ENCODE measurements at places on chromosomes 16 and 17.
A peak's percentile ranks its signal among the peaks of the same experiment; 100 is the strongest.

GRCh38 chr16:4788489-4788889, 344 bp upstream of the SEPTIN12 start:
- DNase-seq: no peak

DNA sequence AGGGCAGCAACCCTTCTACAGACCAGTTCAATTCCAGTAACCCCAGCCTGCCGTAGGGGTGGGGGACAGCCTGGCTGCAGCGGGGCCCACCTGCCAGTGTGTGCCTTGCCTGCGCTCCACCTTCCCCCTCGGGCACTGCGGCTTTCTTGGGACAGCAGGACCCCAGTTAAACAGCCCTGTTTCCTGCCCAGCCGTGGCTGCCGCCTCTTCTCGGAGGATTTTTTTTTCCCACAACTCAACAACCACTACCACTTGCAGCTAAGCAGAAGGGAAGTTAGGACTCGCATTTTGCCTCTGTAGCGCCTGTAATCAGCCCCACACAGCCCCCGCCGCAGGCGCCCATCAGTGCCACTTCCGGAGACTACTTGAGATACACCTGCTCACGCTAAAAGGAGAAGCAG, 76.1 kb downstream of the RAI1 start:
- DNase-seq: no peak

DNA sequence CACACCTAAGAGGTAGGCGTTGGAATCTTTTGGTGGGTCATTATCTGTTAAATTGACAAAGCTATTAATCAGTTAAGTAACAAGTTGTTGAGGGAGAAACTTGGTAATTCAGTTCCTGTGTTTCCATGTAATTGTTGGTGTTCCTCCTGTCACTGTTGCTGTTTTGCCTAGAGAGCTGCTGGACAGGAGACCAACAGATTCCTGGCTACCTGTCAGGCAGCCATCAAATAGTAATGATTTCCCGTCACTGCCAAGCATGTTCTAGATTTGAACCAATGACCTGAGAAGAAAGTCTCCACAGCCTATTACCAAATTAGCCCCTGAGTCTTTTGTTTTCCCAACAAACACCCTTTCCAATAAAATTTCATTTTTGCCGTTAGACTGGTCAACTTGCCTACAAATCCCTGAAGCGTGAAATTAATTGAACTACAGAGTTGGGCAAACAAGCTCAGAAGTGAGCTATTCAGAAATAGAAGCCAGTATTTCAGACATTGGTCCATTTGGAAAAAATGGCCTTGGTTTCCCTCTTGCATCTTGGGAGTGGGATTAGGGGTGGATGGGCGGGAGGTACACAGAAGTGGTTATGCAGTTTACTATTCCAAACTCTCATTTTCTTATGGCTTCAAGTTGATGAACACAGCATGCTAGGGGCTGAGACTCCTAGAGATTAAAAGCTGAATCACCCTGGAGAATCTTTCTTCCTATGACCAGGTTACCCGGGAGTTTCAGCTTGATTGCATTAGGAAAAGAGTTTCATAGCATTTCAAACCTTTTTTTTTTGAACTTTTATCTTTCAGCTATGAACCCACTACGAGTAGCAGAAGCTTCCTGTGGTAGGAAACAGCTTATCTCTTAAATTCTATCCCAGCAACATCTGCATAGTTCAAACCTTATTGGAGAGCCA, 262.8 kb upstream of the MAF start:
- DNase-seq: no peak

GRCh38 chr16:70473446-70474319, 19.3 kb downstream of the FCSK start:
- DNase-seq: no peak

- DNase-seq: peak; percentile 39
Measured at GRCh38 chr17:57574040-57574513, 171.0 kb downstream of the CCDC182 start.

DNA sequence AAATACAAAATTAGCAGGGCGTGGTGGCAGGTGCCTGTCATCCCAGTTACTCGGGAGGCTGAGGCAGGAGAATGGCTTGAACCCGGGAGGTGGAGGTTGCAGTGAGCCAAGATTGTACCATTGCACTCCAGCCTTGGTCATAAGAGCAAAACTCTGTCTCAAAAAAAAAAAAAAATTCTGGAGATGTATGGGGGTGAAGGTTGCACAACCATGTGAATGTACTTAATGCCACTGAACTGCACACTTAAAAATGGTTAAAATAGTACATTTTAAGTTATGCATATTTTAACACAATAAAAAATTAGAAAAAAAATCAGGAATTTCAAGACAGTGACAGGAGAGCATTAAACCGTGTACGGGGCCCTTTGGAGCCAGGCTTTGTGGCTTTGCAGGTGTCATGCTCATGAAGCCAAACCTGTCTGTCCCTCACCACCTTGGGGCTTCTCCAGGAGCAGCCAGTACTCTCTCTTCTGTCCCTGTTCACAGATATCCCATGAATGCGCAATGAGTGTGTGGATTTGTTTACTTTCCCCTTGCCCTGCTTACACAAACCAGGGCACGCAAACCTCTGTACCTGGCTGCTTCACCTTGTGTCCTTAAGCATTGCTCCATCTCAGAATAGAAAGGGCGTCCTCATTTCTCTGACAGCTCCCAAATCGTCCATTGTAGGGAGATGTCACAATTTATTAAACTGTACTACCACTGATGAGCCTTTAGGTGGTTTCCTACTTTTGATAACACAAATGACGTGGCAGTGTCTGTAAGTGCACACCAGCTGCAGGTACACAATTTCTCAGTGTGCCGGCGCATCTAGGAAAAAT, 58.2 kb upstream of the CBX4 start:
- no peak for DNase-seq

DNA sequence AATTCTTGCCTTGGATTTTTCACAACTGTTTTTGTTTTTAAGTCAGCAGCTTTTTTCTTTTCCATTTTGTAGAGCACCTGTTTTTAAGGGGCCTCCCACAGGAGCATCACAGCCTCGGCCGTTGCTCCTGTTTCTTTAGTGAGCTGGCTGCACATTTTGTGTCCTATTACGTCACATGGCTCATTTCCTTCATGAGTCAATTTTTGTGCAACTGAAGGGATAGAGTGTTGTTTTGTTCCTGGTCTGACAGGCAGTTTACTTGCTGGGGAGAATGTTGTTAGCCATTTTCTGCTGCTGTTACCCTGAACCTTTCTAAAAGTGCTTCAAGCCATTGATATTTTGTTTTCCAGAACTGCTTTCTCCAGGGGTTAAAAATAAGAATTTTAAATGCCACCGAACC, 45.0 kb upstream of the CRISPLD2 start:
- no peak for DNase-seq

DNA sequence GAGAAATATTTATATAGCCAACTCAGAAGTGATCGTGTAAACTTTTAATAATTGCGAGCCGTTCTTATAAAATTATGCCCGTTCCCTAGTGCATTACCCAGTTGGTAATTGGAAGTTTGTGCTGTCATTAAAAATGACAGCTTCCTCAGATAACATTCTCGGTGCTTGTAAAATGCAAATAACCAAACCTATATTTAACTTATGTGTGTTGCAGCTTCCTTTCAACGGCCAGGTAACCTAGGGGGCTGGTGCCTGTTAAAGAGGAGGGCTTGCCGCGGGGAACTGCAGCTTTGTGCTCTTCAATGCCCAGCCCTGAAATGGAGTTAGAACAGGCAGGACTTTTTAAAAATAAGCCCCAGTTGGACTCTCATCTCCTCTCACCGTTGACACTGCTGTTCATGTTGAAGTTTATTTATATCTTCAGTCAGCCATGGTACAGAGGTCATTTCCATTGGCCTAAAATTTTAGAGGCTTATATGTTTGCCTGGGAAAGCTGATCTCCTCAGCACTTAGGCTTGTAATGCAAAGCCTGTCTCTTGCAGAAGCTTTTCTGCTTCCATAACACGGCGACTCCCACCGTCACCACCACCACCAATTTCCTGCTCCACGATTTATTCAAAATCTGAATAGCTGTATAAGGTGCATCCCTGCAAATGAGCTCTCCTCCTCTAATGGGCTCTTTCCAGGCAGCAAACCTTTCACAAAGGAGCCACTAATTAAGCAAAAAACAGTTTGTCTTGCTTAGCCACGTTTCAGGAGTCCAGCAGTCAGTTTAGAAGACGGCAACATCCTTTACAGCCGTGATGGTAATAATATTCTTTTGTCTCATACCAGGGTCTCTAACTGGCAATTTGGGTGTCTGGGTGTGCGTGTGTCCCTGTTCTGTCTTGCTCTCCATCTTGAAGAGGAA, 74.7 kb downstream of the RPA1 start:
- DNase-seq: no peak

- DNase-seq: no peak
Measured at GRCh38 chr16:11102523-11102898, 153.5 kb downstream of the SOCS1 start.

GRCh38 chr17:17849845-17850373, 13.1 kb upstream of the SREBF1 start:
- DNase-seq: no peak

- no peak for DNase-seq
Measured at GRCh38 chr16:50580180-50580798, 32.1 kb downstream of the NKD1 start.

DNA sequence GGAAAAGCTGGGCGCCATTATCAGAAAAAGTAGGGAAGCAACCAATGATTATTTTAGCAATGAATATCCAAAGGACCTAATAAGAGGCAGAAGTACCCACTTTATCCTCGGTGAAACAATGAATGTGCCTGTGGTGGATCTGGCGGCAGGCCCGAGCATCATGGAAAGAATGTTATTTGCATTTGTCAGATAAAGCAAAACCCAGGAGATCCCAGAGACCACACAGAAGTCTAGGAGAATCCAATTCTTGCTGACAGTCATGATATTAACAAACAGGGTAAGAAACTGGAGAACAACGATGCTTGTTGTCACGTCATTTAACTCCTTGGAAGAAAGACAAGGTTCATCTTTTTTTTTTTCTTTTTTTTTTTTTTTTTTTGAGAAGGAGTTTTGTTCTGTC, 12.0 kb upstream of the TNRC6A start:
- DNase-seq: no peak

DNA sequence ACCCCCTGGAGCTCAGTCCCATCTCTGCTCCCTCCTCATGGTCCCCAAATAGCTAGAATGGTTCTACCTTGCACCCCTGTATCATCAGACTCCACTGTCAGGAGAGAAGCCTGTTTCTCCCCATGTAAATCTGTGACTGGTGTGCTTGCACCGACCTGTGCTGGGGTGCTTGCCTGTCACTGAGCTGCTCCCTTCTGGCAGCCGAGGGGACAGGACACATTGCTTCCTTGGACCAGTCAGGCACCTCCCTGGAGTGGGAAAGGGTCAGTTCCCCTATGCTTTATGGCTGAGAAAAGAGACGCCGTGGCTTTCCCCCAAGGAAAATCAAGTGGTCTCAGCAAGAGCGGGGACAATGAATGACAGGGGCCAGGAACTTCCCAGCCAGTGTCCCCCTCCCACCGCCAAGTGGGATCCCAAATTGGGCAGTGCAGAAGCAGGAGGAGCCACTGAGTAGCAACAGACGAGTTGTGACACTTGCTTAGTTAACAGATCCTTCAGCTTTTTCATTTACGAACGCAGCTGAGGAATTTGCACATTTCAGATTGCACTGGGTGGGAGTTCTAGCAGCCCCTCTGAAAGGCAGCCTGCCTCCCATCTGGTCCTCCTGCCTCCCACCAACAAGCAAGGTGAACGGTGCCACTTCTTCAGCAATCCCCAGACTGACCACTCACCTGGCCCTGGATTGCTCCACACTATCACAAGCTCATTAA, 156.4 kb downstream of the KATNIP start:
- no peak for DNase-seq

GRCh38 chr16:84730406-84731106, 30.8 kb downstream of the USP10 start:
- DNase-seq: peak; percentile 29

GRCh38 chr17:56739376-56739775, 94.3 kb downstream of the C17orf67 start:
- DNase-seq: no peak

DNA sequence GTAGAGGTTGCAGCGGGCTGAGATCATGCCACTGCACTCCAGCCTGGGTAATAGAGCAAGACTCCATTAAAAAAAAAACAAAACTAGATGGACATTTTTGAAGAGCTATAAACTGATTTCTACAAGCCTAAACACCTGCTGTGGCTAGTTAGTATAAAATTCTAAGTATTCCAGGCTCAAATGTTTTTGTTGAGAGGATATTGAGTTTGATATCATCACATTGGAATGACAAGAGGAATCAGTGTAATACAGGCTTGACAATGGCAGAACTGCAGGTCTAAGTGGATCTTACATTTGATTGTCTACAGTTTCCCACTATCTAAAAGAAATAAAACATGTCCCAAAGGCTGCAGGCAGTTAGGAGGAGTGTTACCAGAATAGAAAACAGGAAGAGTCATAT, 23.9 kb upstream of the DLX3 start:
- DNase-seq: no peak

DNA sequence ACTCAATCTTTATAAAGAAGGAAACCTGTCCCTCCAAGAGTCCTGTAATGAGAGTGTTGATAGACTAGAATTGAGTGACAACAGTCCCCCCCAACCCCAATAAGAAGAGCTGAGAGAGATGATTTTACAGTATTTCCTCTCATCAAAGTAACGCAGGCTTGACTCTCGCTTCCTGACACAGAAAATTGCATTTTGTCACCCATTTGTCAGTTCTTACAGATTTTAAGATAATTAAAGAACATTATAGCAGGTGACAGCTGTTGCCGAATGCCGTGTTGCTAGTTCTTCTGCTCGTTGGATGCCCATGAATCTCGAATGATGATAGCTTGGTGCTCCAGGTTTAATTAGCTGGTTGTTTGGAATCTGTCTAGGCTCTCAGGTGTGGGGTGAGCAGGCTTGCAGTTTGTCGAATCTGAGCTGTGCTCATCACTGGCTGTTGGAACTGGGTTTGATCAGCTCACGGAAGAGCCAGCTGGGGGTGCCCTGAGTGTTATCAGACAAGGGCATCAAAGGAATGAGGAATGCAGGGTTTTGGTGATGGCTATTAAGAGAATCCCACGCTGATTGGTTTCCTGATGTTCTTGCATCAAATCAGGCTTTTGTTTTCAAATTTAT, 84.8 kb upstream of the CPHXL start:
- DNase-seq: no peak

DNA sequence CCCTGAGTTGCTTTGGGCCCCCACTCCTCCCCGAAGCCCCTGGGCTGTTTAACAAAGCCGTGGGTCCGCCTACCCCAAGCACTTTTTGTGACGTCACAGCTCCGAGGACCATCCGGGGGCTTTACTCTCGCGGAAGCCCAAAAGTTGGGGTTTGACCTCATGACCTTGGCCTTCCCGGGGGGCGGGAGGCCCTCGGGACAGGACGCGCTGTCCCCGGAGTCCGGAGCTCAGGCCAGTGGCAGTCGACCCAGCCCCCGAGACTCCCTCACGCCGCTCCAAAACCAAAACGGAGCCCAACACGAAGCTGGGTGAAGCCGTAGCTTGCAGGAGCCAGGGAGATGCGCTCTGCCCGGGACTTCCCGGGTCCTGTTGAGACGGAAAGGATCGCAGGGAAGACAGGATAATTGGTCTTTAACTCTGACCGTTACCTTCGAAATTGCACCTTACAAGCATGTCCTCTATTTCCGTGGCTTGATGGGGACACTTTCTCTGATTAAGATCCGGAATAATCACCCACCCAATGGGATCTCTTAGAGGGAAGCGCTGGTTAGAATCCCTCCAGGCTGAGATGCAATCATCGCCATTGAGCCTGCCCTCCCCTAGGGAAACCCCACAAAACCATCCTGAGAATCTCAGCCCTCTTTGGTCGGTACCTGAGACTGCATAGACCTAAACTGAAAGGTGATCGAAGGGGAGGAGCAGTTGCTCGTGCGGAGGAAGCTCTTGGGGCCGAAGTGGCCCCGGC, 4.9 kb upstream of the SOX9 start:
- no peak for DNase-seq

- DNase-seq: no peak
Measured at GRCh38 chr16:14669776-14670175, 24.3 kb downstream of the PLA2G10 start.

- no peak for DNase-seq
Measured at GRCh38 chr17:74970395-74970794, 2.2 kb downstream of the HID1 start.
